ENCODE measurements at places on chromosomes 3 and 15.
A peak's percentile ranks its signal among the peaks of the same experiment; 100 is the strongest.

- DNase-seq, result no peak
Measured at GRCh38 chr3:34067536-34068051, 269.2 kb downstream of the PDCD6IP start.

DNA sequence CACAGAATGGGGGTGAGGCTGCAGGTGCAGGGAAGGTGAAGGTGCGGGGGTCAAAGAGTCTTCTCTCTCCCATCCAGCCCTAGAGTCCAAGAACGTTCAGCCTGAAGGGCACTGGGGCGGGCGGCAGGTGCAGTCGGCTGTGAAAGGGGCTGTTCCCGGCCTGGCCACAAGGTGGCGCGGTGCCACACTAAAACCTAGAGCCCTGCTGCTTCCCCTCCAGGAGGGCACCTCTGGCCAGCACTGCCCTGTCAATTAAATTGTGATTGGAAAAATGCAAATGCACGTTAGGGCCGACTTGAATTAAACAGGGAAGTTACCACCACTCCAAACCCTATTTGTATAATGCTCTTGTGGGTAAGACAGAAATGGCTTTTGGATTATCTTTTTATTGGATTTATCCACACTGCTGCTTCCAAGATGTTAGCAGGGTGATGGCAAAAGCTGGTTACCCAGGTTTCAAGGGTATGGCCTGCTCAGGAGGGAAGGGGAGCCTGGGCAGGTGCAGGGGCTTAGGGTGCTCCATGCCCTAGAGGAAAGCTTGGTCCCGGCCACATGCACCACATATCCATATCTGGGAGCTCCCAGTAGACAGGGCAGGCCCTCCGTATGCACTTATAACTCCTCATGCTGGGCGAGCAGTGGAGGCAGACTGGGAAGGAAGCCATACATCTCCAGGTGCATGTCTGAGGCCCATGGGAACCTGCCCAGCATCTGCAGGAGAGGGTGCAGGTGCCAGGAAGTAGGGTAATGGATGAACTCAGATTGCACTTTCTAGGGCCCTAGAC lies 119.8 kb downstream of the ADCY5 start:
- peak; percentile 50 for DNase-seq

- no peak for DNase-seq
Measured at GRCh38 chr3:42256135-42256819, 9.7 kb downstream of the CCK start.

- no peak for DNase-seq
Measured at GRCh38 chr3:126267169-126267975, 87.0 kb upstream of the ALDH1L1 start.

DNA sequence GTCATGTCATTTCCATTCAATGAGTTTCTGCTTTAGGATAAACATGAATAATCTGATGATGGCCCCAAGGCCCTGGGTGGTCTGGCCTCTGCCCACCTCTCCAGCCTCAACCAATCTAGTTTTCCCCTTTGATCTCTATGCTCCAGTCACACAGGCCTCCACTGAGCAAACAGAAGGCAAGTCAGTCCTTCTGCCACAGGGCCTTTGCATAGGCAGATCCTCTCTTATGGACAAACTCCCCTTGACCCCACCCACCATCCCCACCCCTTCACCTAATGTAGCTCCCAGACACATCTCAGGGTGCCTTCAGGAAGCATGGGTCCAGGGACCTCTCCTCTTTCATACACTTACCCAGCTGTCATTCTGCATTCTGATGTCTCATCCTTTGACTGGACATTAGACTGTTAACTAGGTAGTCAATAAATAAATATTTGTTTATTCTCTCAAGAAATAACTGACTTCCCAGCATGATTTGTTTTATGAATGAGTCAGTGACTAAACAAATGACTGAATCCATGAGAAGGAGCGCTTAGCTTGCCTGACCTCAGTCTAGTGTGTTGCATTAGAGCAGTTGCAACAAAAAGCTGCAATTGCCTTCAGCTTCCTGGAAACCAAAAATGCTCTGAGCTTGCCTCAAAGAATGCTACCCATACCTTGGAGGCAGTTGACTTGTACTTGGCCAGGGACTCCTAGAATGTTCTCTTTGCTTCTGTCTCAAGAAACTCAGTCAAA lies 386.6 kb upstream of the WNT5A start:
- no peak for DNase-seq

DNA sequence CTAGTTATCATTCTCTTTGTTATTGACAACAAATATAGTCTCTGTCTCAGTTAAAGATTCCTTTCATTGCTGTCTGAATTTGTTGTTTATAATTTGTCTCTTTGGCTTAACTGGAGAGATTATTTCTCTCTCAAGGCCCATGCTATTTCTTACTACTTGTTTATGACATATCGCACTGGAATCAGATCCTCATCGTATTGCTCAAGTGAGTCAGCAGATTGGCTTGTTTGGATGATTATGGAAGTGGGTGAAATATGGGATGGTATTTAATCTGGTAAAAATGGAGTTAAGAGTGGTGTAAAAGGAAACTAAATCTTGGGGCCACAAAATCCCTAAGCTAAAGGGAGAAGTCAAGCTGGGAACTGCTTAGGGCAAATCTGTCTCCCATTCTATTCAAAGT lies 613.1 kb downstream of the SI start:
- DNase-seq, result no peak

GRCh38 chr3:16484216-16484615 lies 29.3 kb downstream of the RFTN1 start:
- no peak for DNase-seq

DNA sequence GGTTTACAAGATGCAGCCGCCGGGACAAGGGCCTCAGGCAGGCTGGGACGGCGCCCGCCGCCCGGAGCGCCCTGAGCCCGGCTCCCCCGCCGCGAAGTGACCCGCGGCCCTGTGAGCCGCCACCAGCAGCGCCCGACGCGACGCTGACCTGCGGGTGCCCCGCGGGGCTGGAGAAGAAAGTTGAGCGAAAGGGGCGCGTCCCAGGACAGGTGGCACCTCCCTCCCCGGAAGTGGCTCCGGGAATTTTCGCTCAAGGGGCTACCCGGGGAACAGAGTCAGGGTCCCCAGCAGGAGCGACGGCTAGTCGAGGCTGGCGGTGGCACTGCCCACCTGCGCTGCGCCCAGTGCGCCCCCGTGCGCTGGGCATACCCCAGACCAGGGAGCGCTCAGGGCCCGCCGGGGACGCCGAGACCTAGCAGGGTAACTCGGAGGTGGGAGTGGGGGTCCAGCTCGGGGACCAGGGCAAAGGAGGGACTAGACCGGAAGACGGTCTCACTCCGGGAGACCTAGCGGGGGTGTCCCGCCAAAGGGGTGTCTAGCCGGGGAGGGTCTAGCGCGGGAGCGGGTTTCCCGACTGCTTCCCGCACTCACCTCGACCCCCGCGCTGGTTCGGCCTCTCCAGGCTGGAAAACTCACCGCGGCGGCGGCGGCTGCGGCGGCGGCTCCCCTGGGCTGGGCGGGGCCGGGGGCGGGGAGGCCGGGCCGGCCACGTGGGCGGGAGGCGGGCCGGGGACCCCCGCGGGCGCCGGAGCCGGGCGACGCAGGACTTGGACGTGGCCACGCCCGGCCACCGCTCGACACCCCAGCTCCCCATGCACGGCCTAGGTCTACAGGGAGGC lies 18.4 kb downstream of the SPATA12 start:
- DNase-seq, result no peak

DNA sequence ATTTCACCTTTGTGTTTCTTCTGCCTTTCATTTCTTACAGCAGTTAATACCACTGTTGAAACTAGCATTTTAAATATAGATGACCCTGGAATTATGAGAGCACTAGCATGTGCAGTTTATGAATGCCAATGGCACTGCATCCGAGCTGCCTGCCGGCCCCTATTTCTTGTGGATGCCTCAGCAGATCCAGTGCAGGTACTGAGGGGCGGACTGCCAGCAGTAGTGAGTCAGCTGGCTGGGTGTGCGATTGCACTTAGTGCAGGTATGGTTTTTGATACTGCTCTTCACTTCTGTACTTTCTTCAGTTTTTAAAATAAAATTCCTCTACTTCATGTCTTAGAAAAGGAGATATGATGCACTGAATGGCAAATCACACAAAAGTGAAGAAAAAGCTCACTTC lies 453.0 kb downstream of the DIPK2A start:
- no peak for DNase-seq

- DNase-seq, result no peak
Measured at GRCh38 chr3:49460956-49461355, 9.1 kb upstream of the DAG1 start.

- DNase-seq, result no peak
Measured at GRCh38 chr15:99536422-99537040, 29.3 kb upstream of the MEF2A start.

DNA sequence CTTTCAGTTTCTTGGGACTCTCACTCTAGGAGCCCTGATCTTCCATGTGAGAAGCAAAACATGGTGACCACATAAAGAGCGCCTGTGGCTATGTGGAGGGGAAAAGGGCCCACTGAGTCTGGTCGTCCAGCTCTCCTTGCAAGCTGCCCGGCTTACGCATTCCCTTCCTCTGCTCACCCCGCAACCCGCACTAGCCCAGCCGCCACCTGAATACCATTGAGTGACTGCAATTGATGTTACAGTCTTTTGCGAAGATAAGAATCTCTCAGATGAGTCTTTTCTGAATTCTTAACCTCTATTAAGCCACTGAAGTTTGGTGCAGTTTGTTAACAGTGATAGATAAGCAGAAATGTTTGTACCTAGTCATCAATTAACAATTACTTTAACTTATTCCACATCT lies 589.0 kb upstream of the DPPA4 start:
- no peak for DNase-seq

GRCh38 chr3:197495999-197496745 lies 59.6 kb downstream of the BDH1 start:
- DNase-seq, result no peak

DNA sequence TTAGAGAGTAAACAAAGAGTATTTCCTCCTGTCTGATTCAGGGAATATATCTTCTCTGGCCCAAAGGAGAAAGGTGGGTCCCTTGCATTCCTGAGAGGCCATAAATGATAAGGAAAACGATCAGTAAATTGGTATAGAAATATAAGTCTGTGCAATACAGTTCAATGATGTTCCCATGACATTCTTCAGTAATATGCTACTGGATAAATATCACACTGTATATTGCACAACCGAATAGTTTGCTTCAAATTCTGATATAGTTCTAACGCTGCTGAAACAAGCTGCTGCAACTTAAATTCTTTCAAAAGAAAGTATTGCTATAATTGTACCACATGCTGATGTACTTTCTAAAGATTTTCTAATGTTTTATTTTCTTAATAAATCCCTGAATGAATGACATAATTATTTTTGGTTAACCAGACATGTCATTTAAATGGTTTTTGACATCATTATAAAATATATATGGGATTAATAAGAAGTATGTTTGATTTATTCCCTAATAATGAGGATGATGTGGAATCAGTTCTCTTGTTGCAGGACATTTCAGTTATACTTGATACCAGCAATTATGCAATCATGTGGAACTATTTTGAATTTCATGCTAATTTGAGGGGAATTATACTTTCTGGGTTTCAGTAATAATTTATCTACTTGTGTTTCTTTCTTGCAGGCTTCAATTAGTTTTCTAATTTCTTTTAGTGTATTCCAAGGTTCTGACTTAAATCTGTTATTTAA lies 44.9 kb downstream of the FGF7 start:
- DNase-seq, result no peak

GRCh38 chr3:155088706-155089345 lies 8.7 kb downstream of the MME start:
- DNase-seq, result no peak

- DNase-seq, result no peak
Measured at GRCh38 chr15:60772395-60773120, 293.6 kb upstream of the ICE2 start.

DNA sequence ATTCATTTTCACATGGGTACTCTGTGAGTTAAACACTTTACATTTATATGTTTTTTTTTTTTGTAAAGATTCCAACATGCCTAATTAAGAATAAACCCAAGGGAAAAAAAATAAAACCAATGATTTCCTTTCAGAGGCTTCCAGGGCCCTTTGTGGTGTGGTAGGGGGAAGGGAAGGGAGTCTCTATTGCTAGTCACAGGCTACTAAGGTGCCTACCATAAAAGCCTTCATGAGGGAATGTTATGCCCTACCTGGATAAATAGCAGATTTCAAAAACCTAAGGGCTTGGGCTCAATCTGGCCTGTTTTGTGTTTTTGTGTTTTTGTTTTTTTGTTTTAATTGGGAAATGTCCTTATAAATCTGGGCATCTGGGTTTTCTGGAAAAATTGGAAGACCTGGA lies 38.9 kb upstream of the SSR3 start:
- DNase-seq, result no peak

DNA sequence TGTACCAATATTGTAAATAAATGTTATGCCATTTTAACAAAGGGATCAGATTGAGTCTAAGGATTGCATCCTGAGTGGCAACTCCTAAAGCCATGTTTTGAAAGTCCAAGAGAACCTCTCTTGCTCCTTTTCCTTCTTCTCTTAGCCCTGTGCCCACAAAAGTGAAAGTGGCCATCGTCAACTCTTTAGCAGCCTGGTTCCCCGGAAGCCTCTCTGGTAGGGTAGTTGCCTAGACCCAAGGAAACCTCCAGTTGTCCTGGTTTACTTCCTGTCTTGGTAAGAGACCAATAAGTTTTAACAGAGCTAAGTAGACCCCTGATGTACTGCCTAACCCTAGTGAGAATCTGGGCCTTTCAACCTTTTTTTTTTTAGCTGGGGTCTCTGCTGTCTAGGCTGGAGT lies 10.2 kb upstream of the ITPKA start:
- no peak for DNase-seq

GRCh38 chr3:163368168-163368567 lies 1710.1 kb downstream of the SI start:
- DNase-seq, result no peak

GRCh38 chr3:49707113-49707480 lies 12.4 kb downstream of the AMIGO3 start:
- no peak for DNase-seq

- no peak for DNase-seq
Measured at GRCh38 chr3:157501863-157502262, 1.4 kb downstream of the VEPH1 start.

GRCh38 chr3:10857235-10857634 lies 41.2 kb downstream of the SLC6A11 start:
- DNase-seq, result no peak

DNA sequence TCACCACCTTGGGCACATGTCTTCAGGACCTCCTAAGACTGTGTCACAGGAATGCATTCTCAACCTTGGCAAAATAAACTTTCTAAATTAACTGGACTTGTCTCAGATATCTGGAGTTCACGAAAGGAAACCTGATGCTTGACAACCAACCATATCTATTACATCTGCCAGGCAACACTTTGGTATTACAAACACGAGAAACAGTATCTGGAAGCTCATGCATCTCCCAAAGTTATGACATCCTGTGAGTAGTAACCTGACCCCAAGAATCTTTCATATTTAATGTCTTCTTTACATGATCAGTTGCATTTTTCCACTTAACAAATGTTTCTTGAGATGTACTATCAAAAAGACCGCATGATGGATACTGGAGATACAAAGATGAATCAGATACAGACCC lies 465.3 kb upstream of the AGTR1 start:
- DNase-seq, result no peak

- no peak for DNase-seq
Measured at GRCh38 chr3:185351396-185351795, 11.5 kb upstream of the MAP3K13 start.

DNA sequence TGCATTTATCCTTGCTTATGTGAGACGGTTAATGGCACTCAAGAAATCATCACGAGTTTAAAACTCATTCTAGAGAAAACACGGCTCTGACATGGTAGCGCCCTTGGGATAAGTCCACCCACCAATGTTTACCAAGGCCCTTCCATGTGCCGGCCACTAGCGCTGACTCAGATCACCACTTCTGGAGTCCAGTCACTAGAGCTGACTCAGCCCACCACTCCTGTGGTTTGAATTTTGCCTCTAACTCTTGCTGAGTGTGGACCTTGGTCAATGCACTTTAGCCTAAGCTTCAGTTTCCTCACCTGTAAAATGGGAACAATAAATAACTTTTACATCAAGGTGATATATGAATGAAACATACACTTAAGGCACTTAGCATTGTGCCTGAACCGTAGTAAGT lies 358.4 kb upstream of the PROK2 start:
- DNase-seq, result no peak
